Frontal cortex (tissue), 4 donors: ENCODE measurements at places on chromosomes 12 and 14. TPM values are rescaled to one million over a fixed set of nuclear protein-coding genes. Genes with fewer than 3 reads are reported as not detected.

Gene KERA
- 1.2 TPM for total RNA-seq

Gene AQP2
- not detected for total RNA-seq

Gene ASCL1
- 8.2 TPM for total RNA-seq

Gene B4GALNT1
- total RNA-seq = 37.5 TPM

Gene SERPINA12
- not detected for total RNA-seq
